ENCODE measurements at places on chromosomes 5 and 9. TPM values are rescaled to one million over a fixed set of nuclear protein-coding genes. Genes with fewer than 3 reads are reported as not detected.

DNA sequence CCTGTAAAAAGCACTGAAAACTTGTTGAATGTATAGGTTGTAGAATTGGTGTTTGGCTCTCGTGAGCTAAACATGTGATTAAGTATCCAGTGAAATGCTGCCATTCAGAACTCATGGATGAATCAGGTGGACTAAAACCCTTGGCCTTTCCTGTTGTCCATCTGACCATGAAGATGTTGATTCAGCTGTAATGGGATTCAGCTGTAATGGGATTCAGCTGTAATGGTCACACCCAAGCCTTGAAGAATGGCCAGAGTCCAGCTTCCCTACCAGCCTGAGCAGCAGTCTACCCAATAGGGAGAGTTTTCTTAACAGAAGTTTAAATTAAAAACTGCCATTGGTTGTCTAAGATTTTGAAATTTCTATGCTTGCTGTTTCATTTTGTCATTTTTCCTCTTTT, 18.1 kb downstream of the MAMDC2 start:
- no peaks in the 10 kb centered on the region for H3K4me1 ChIP-seq
- no peaks in the 10 kb centered on the region for H3K27me3 ChIP-seq
- H3K27ac ChIP-seq = no peak overlapping the region
- H3K36me3 ChIP-seq = no peaks in the 10 kb centered on the region

PRDM9 gene
- total RNA-seq = not detected

- no peaks in the 10 kb centered on the region for H3K36me3 ChIP-seq
- no peaks in the 10 kb centered on the region for H3K4me1 ChIP-seq
- H3K27me3 ChIP-seq = no peaks in the 10 kb centered on the region
- DNase-seq = no peak
- H3K4me3 ChIP-seq = no peak overlapping the region
Observed at GRCh38 chr9:135083831-135084230, 3.6 kb upstream of the OLFM1 start.

- peaks cover 39% of the 10 kb centered on the region for H3K4me1 ChIP-seq
- H3K4me3 ChIP-seq = no peak overlapping the region
- H3K27ac ChIP-seq = no peak overlapping the region
Observed at GRCh38 chr5:139177809-139178588, 20.2 kb downstream of the SIL1 start.

PCDHA1 gene
- total RNA-seq = not detected

GRCh38 chr5:54820346-54821134, 164.9 kb downstream of the ESM1 start:
- no peak overlapping the region for H3K4me3 ChIP-seq
- no peaks in the 10 kb centered on the region for H3K36me3 ChIP-seq
- no peak for DNase-seq
- H3K4me1 ChIP-seq = no peaks in the 10 kb centered on the region

- H3K4me3 ChIP-seq = no peak overlapping the region
- H3K4me1 ChIP-seq = no peaks in the 10 kb centered on the region
- H3K27me3 ChIP-seq = no peaks in the 10 kb centered on the region
- no peak overlapping the region for H3K27ac ChIP-seq
- DNase-seq = no peak
Observed at GRCh38 chr5:53087621-53088121, 21.9 kb downstream of the MOCS2 start.

GNG10 gene
- 46.0 TPM for total RNA-seq

NRG2 gene
- not detected for total RNA-seq

RNF14 gene
- total RNA-seq = 41.9 TPM

GRCh38 chr5:147061431-147061830, 173.4 kb upstream of the STK32A start:
- no peaks in the 10 kb centered on the region for H3K27me3 ChIP-seq
- H3K4me3 ChIP-seq = no peak overlapping the region
- DNase-seq = no peak
- no peaks in the 10 kb centered on the region for H3K4me1 ChIP-seq
- H3K36me3 ChIP-seq = no peaks in the 10 kb centered on the region

DNA sequence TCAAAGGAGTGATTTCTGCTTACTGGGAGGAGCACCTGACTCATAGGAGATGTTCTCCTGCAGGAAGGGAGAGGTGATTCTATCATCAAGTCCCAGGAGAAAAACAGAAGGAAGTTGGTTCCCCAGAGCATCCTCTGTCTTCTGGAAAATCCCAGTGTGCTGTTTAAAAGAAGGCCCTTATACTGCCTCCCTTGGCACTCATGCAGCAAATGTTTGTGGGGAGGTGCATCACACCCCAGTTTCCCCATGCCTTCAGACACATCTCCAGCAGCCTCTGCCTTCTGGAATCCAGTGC, 63.1 kb downstream of the PPARGC1B start:
- no peaks in the 10 kb centered on the region for H3K36me3 ChIP-seq
- H3K4me1 ChIP-seq = peaks cover 44% of the 10 kb centered on the region
- no peak for DNase-seq
- H3K27ac ChIP-seq = no peak overlapping the region
- no peak overlapping the region for H3K4me3 ChIP-seq

DNA sequence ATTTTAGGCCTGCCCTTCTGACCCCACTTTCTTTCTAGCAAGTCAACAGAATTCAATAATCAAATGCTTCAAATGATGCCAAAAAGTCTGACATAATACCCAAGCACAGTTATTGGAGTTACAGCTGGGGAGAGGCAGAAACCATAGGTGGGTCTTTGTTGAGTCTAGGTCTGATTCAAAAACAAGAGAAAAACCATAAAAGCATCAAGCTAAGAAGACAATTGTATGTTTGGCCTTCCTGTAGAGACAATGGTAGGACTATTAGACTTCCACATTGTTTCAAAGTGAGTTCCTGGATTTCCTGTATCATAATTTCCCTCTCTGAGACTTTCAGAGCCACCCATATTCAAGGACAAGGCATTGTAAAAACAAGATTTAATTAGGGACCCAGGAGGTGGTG, 16.8 kb upstream of the CCDC192 start:
- no peak overlapping the region for H3K27ac ChIP-seq
- H3K36me3 ChIP-seq = no peaks in the 10 kb centered on the region
- no peak for DNase-seq
- no peaks in the 10 kb centered on the region for H3K27me3 ChIP-seq

DNA sequence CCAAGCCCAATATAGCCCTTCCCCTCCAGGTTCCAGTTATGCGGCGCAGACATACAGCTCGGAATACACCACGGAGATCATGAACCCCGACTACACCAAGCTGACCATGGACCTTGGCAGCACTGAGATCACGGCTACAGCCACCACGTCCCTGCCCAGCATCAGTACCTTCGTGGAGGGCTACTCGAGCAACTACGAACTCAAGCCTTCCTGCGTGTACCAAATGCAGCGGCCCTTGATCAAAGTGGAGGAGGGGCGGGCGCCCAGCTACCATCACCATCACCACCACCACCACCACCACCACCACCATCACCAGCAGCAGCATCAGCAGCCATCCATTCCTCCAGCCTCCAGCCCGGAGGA, 6.3 kb downstream of the NR4A3 start:
- DNase-seq = no peak
- H3K4me1 ChIP-seq = peaks cover 14% of the 10 kb centered on the region
- no peaks in the 10 kb centered on the region for H3K27me3 ChIP-seq
- no peak overlapping the region for H3K4me3 ChIP-seq
- H3K36me3 ChIP-seq = no peaks in the 10 kb centered on the region

DNA sequence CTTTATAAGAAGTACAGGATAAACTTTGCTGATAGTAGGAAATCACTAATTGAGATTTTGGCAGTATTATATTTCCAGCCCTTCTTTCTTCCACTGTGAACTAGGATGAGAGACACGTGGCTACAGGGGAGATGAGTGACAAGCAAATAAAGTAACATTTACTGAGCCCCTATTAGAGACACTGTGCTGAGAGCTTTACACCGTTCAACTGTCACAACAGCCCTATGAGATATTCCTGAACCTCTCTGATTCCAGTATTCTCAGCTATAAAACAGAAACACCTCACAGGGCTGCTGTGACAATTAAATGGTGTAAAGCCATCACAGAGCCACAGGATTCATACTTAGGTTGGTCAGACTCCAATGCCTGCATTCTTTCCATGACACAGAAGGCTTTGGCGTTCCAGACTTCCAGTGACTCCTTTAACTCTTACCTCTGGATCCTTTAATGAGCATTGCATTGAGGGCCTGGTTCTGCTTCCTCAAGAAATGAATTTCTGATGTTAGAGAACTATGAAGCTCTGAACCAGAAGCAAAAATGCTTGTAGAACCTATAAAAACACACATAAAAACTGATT, 169.0 kb downstream of the CDK5RAP2 start:
- no peaks in the 10 kb centered on the region for H3K4me1 ChIP-seq
- DNase-seq = no peak
- no peak overlapping the region for H3K27ac ChIP-seq
- no peaks in the 10 kb centered on the region for H3K27me3 ChIP-seq

DNA sequence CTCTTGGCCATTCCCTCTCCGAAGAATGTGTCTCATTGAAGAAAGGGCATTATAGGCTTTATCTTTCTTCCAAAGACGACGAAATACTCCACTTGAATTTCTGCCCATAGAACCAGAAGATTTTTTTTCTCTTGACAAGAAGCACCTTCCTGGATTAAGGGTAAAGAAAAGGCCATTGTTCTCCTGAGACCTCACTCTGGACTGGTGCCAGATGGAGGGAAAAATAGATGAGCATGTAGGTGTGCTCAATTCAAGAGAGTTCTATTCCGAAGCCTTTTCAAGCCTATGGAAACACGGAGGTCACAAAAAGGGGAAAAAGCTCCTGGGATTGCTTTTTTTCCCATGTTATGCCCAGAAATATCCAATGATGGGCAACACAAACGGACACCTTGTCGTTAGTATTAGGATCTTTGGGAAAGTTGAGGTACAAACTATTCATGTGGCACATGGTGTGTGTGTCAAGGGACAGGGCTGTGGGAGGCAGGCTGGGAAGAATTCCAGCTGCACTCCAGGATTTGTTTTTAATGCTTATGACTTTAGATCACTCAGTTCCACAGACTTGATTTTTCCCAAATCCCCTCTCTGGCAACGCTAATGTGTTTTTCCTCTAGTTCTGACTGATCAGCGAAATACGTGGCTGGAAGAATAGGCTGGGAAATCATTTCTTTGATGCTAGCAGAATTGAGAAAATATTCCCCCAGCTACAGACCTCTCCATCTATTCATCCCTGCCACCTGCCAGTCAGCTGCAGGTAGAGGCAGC, 89.9 kb downstream of the SIL1 start:
- no peak overlapping the region for H3K4me3 ChIP-seq
- no peak for DNase-seq
- H3K36me3 ChIP-seq = no peaks in the 10 kb centered on the region

DNA sequence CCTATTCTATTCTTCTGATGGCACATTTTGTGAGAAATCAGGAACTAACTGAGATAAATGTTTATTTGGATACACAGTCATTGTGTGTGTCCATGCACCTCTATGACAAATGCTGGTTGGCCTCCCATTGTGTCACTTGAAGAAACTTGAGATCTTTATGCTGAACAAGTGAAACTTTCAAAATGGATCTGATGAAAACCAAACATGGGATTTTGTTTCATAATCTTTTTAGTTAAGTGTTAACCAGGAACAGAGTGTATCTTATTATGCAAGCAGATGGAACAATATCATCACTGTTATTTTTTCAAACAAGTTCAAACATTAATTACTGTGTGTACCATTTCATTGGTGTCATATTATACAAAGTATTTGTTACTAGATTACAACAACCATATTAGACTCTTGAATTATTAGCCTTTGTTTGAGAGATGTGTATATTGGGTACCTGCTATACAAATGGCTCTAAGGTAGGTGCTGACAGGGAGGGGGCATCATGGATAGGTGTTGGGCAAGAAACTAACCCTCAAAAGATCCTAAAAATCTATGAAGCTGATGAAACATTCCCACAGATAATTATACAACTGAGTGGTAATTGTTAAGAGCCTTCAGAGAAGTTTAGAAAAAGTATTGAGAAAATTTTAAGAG, 159.8 kb downstream of the PALM2AKAP2 start:
- no peak overlapping the region for H3K4me3 ChIP-seq
- no peaks in the 10 kb centered on the region for H3K27me3 ChIP-seq
- H3K4me1 ChIP-seq = no peaks in the 10 kb centered on the region
- H3K27ac ChIP-seq = no peak overlapping the region
- DNase-seq = no peak

- no peaks in the 10 kb centered on the region for H3K36me3 ChIP-seq
- no peak overlapping the region for H3K4me3 ChIP-seq
- H3K27me3 ChIP-seq = no peaks in the 10 kb centered on the region
Observed at GRCh38 chr9:4768681-4769080, 24.1 kb upstream of the RCL1 start.

PCDHGA5 gene
- 9.7 TPM for total RNA-seq

TRAF2 gene
- total RNA-seq = 11.3 TPM

- no peaks in the 10 kb centered on the region for H3K27me3 ChIP-seq
- H3K4me1 ChIP-seq = peaks cover 33% of the 10 kb centered on the region
- peak overlapping the region; percentile 55 for H3K4me3 ChIP-seq
- H3K36me3 ChIP-seq = no peaks in the 10 kb centered on the region
- DNase-seq = peak; percentile 79
Observed at GRCh38 chr9:133945314-133945975, 46.7 kb downstream of the VAV2 start.

GRCh38 chr9:136242918-136243525, 2.6 kb downstream of the QSOX2 start:
- peaks cover 77% of the 10 kb centered on the region for H3K4me1 ChIP-seq
- DNase-seq = peak; percentile 84
- no peaks in the 10 kb centered on the region for H3K27me3 ChIP-seq
- peak overlapping the region; percentile 43 for H3K4me3 ChIP-seq
- H3K27ac ChIP-seq = peak overlapping the region; percentile 72
- peaks cover 8% of the 10 kb centered on the region for H3K36me3 ChIP-seq

WNK2 gene
- not detected for total RNA-seq

ZNF454 gene
- not detected for total RNA-seq

DNA sequence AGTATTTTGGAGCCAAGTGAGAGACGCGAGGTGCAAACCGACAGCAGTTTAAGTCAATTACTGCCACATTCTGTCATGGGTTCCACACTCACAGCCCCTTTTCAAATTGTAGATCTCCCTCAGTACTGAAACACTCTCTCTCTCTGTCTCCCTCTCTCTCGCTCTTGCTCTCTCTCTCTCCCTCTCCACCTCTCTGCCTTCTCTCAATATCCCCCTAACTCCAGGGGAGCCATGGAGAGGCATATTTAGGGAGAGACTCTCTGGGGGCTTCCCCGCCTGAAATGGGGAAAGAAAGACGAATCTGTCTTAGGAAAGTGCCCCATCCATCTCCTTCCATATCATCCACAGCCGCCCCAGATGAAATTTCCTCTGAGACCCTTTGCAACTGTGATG, 1.6 kb downstream of the BRINP1 start:
- H3K36me3 ChIP-seq = no peaks in the 10 kb centered on the region
- H3K4me3 ChIP-seq = no peak overlapping the region
- H3K4me1 ChIP-seq = no peaks in the 10 kb centered on the region
- DNase-seq = no peak

- no peak overlapping the region for H3K4me3 ChIP-seq
- H3K4me1 ChIP-seq = no peaks in the 10 kb centered on the region
- no peaks in the 10 kb centered on the region for H3K27me3 ChIP-seq
- no peak for DNase-seq
- H3K27ac ChIP-seq = no peak overlapping the region
Observed at GRCh38 chr5:1914471-1914870, 31.7 kb upstream of the IRX4 start.

All from Karpas-422 (cell line).